ENCODE measurements at places on chromosomes 5 and 9.

DNA sequence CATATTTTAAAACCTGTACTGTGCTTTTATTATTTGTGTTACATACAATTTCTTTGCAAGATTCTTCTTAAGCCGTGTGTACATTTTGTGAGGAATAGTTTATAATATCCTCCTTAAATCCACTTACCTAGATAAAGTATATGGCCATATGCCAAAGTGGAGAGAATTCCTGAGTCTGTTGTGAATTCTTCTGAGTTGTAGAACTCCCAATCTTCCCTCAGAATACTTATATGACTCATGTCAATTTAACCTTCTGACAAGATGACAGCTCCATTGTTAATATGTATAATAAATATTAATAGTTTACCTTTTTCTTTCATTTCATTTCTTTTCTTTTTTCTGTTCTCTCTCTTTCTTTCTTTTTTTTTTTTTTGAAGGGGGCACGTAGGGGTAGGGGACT is 6.0 kb upstream of the RICTOR start:
- DNase-seq: no peak

GRCh38 chr9:88536023-88536324 is 996 bp downstream of the NXNL2 start:
- no peak for DNase-seq

GRCh38 chr5:64792469-64792868 is 23.7 kb downstream of the CWC27 start:
- no peak for DNase-seq

DNA sequence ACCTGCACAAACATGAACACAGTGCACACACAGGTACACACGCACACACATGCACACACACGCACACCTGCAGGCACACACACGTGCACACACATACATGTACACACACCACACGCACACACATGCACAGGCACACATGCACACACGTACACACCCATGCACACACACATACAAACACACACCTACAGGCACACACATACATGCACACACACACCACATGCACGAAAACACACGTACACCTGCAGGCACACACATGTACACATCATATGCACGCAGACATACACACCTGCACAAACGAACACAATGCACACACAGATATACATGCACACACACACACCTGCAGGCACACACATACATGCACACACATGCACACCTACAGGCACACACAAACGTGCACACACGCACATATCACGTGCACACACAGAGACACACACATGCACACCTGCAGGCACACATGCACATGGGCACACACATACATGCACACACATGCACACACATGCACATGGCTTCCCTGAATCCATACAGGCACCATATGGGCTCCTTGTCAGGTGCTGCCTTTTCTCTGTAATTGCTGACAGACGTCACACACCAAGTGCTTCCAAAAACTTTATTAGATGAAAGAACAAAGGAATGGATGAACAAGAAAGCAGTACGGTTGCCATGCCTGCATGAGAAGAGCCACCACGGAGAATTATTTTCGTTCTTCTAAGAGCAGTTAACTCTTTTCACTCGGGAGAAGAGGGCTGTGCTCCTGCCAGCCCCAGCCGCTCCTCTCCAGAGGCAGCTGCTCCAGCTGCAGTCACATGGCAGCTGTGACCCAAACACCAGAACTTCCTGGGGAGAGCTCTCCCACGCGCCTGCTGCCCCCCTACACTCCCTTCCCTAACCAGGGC is 57.2 kb downstream of the EXD3 start:
- DNase-seq: no peak

DNA sequence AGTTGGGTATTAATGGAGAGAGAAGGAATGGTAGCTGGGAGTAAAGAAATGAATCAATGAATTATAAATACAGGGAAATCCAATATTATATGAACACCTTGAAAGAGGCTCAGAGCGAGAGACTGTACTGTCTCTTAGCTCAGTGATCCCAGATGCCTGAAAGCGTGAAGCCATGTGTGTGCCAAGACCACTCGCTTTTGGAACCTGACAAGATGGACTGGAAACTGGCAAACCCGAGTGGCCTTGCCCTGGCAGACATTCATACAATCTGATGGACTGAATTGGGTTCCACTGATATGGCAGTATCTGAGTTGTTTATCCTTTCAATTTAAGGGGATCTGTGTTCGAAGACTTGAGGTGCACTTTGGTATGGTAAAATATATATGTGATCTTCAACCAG is 170.3 kb downstream of the ERCC6L2 start:
- DNase-seq: no peak

- peak; percentile 77 for DNase-seq
These were observed 2.3 kb downstream of the KLF9 start for GRCh38 chr9:70411930-70412831.

DNA sequence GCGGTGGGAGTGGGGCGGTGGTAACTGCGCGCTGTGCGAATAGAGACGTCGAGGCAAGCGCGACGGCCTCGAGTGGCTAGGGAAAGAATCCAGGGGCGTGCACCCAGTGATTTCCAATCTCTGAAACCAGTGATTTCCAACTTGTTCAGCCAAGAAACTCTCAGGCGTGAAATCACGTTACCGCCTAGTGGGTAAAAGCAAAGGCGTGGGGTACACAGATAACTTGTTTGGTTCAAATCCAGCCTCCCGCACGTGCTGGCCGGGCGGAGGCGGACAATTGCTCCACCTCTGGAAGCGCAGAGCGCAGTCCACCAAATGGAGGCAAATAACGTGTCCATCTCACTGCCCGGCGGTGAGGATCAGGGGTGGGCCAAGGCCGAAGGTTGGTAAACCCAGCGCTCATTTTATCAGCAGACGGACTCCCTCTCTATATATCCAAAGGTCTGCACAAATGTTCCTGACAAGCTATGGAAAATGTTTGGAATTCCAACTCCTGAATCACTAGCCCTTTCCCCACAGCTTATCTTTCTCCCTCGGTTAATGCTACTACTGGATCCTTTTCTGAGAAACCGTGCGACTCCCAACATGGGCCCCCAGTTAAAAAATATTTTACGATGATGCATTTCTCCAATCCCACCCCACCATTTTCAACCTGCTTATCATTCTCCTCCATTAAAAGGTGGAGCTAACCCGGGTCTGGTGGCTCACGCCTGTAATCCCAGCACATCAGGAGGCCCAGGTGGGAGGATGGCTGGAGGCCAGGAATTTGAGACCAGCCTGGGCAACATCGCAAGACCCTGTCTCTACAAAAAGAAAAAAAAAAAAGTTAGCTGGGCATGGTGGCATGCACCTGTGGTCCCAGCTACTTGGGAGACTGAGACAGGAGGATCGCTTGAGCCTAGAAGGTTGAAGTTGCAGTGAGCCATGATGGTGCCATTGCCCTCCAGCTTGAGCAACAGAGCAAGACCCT is 950 bp upstream of the FNBP1 start:
- no peak for DNase-seq

GRCh38 chr5:180129291-180130190 is 58.0 kb upstream of the RNF130 start:
- no peak for DNase-seq

DNA sequence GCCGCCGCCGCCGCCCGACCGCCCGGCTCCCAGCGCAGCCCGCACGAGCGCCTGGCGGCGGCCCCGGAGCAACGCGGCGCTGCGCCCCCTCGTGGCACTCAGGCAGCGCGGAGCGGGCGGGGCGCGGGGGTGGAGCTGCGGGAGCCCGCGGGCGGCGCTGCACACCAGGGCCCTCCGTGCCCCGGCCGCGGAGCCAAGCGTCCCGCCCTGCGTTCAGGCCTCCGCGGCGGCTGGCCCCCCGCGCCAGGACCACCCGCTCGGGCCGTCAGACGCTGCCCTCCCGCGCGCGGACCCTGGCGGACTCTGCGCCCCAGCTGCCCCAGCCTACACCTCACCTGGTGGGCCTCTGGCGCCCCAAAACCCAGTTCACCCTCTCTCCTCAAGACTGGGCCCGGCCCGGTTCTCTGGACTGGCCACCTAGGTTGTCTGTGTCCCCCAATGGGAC is at the start of gene RASGEF1C:
Gene RASGEF1C, minus strand, starts transcription at position 75 of the 445 bp plus-strand sequence. CDS start 71,159 bp downstream, outside the sequence.
- peak; percentile 58 for DNase-seq

GRCh38 chr5:178211095-178212048 is 7.0 kb downstream of the HNRNPAB start:
- DNase-seq: no peak

GRCh38 chr9:90523958-90524357 is 118.7 kb downstream of the DIRAS2 start:
- no peak for DNase-seq

- DNase-seq: no peak
These were observed 1.3 kb downstream of the NPDC1 start for GRCh38 chr9:137044502-137045177.

- no peak for DNase-seq
These were observed 121.7 kb downstream of the ICE1 start for GRCh38 chr5:5544094-5544663.

DNA sequence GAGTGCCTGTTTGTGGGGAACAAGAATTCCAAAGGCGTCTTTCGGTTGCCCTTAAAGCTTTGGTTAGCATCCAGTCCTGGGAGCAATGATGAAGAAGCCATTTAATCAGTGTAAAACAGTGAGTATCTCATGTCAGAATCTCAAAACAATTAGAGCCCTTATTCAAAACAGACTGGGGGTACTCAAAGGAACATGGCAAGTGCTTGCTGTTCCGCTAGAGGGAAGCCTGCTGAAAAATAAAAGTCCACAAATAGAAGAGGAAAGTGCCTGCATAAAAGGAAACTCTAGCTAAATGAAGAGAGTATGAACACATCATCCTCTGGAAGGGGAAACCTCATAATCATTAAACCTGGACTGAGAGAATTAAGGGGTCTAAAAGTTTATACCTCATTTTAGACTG is 26.4 kb downstream of the FBXL7 start:
- DNase-seq: no peak

GRCh38 chr9:98154678-98155077 is 35.7 kb upstream of the TRIM14 start:
- DNase-seq: no peak

GRCh38 chr5:25295067-25295466 is 650.3 kb upstream of the CDH10 start:
- no peak for DNase-seq

GRCh38 chr9:95189251-95190098 is 128.0 kb downstream of the FANCC start:
- DNase-seq: no peak

- no peak for DNase-seq
These were observed 191.7 kb downstream of the AOPEP start for GRCh38 chr9:94918038-94918753.

All from stimulated activated CD4-positive, alpha-beta T cell treated with anti-CD3 and anti-CD28 coated beads, Interleukin-1b, Interleukin-23, amount 100 ng/mL, for 48 hours (primary cell).